Suppressor macrophage treated with lipopolysaccharide for 1 hour (primary cell): ENCODE measurements at places on chromosomes 16 and 17.

DNA sequence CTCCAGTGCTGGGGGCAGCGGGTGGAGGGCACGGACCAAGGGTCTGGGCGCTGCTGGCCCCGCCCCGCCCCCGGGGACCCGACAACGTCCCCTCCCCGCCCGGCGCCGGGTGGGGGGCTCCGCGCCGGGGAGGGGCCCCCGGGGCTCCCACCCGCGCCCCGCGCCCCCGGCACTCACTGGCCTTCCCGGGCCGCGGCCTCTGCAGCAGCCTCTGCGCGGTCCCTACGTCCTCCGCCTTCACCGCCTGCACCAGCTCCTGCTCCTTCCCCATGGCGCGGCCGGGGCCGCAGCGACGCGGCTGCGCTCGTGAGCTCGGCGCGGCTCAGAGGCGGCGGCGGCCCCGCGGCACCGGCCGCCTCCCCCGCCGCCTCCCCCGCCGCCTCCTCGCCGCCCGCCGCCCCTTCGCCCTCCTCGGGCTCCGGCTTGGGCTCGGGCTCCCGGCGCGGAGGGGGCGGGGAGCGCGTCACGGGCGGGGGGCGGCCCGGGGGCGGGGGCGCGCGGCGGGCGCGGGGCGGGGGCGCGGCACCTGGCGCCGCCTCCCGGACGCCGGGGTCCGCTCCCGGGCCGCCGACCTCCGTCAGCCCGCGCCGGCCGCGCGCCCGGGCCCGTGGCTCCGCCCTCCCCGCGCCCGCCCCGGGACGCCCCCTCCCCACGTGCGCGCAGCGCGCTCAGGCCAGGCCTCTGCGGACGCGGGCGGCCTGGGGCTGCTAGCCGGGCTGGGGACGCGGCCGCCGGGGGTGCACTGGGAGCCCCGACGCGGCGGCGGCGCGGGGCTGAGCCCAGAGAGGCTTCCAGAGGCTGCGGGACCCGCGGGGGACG, at the start of gene CASKIN1:
Gene CASKIN1, minus strand, starts transcription at position 444 of the 819 bp plus-strand sequence. Its CDS starts 173 bp downstream, at position 271.
- peak; percentile 51 for DNase-seq

DNA sequence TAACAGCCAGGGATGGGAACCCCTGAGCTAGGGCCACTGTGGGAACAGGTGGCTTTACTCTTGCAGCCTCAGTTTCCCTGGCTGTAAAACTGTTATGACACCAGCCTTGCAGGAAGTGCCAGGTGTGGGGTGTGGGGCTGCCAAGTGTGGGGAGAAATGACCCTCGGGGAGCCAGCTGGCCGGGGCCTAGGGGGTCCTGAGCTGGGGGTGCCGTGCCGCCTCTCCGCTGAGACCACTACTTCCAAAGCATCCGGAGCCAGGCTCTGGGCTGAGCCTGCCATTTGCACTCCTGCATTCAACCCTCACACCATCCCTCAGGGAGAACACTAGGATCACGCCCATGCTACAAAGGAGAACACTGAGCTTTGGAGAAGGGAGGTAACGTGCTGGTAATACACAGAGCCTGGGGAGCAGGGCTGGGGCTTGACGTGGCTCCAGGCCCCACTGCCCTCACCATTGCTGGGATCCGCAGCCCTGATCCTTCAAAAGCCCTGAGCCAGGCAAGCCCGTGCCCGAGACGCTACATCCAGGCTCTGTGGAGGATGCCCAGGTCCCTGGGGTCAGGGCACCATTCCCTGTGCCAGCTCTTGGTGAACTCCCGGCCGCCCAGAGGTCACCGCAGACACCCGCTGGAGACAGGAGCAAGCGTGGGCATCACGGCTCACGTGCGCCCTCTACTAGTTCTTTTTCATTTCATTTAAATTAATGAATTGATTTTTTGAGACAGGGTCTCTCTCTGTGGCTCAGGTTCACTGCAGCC, 28.8 kb upstream of the GINS2 start:
- peak; percentile 92 for DNase-seq

DNA sequence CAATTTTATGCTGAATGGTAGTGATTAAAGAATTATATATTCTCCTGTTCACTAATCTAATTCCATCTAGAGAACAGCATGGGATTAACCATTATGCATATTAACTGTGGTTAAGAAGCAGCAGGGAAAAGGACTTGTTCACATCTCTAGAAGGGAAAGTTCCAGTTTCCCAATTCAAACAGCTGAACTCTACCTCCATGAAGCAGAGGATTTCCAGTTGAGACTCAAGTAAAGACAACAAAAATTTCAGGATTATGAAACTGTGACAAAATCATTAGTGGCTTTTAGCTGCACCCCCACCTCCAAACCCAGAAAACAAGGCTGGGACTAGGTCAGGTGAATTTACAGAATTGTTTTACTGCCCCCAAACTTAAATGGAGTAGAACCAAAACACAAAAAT, 73.6 kb downstream of the USP32 start:
- peak; percentile 66 for DNase-seq

- no peak for DNase-seq
Measured at GRCh38 chr17:72125226-72125651, 4.4 kb downstream of the SOX9 start.
